Effector memory CD8-positive, alpha-beta T cell (primary cell): ENCODE measurements at places on chromosomes 12 and 14.

DNA sequence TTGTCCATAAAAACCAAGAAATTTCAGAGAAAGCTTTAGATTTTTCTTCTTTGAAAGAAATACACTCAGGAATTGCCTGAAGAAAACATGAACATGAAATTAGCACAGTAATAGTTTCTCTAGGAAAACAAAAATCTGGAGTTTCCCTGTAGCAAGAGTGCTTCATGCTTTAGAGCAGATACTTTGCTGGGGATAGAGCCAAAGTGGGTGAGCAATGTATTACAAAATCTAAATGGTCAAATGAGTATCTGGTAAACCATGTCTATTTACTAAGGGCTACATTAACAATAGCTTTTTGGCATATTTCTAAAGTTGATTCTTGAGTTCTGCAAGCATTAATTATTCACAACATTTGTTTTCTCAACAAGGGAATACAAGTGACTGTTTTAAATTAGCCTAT, 26.2 kb downstream of the AVPR1A start:
- no peak for DNase-seq

GRCh38 chr14:103257211-103257962, 76.7 kb upstream of the EIF5 start:
- no peak for DNase-seq

DNA sequence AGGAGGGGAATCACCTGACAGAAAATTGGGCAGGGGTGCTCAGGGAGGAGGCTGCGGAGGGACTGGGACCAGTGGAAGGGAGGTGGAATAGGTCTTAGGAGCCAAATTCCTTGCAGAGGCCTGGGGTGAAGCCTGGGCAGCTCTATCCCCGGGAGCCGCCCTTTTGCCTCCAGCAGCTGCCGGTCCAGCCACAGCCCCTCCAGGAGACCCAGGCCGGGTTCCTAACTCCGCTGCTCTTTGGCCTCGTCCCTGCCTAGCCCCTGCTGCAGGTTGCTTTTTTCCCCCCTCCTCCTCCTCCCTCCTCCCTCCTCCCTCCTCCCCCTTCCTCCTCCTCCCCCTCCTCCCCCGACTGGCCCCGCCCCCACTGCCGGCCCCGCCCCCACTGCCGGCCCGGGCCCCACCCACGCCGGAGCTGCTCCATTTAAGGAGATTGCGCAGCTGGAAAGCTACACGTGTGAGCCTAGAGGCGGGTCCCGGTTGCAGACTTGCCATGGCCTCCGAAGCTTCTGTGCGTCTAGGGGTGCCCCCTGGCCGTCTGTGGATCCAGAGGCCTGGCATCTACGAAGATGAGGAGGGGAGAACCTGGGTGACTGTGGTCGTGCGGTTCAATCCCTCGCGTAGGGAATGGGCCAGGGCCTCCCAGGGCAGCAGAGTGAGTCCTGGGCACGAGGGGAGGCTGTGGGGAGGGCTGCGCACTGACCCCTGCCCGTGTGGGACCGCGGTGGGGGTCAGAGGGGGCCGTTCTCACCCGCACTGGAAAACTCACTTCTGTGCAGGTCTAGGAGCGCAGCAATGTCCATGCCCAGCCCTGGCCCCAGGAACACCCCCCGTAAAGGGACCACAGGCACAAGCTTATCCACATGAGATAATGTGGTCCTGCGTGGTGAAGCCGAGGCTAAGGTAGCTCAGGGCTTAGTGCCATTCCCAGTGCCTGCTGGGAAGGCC, at the start of gene TCL1B:
Gene TCL1B, plus strand, starts transcription at position 449 of the 945 bp plus-strand sequence. Its CDS starts 42 bp downstream, at position 491.
- DNase-seq = no peak

DNA sequence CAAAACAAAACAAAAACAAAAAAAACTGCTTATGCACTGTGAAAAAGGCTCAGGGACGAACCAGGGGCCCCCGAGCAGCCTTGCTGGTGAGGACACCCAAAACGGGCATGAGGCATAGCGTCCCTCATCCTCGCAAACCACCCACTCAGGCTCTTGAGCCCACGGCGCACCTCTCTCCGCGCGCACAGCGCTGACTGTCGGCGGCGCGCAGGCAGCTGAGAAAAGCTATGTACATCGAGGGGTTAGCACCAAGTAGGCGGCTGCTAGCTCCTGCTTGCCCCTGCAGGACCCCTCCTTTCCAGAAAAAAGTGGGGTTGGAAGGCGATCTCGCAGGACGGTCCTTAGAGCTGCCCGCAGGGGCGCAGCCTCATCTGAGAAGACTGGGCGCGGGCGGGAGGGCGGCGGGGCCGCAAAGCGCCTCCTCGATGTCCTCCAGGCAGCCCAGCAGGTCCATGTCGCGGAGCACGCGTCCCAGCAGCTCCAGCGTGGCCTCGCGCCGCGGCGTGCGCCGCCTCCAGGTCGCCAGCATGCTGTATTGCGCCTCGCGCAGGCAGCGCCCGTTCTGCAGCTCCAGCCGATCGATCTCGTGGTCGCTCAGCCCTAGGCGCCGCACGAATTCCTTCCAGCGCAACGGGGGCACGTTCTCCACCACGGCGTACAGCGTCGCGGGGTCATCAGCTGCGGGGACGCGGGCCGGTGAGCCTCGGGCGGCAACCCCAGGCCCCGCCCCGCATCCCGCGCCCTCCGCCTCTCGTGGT, 12.8 kb downstream of the TNFRSF1A start:
- DNase-seq = no peak

- DNase-seq = no peak
Observed at GRCh38 chr14:55301437-55302121, 30.4 kb downstream of the FBXO34 start.
